ENCODE measurements at places on chromosomes 3 and 15. TPM values are rescaled to one million over a fixed set of nuclear protein-coding genes. Genes with fewer than 3 reads are reported as not detected.

GRCh38 chr3:54071601-54072000 is 50.8 kb upstream of the CACNA2D3 start:
- no peaks in the 10 kb centered on the region for H3K27me3 ChIP-seq
- H3K4me3 ChIP-seq: no peak overlapping the region
- no peak overlapping the region for H3K27ac ChIP-seq
- DNase-seq: no peak
- H3K4me1 ChIP-seq: no peaks in the 10 kb centered on the region
- H3K36me3 ChIP-seq: no peaks in the 10 kb centered on the region

DNA sequence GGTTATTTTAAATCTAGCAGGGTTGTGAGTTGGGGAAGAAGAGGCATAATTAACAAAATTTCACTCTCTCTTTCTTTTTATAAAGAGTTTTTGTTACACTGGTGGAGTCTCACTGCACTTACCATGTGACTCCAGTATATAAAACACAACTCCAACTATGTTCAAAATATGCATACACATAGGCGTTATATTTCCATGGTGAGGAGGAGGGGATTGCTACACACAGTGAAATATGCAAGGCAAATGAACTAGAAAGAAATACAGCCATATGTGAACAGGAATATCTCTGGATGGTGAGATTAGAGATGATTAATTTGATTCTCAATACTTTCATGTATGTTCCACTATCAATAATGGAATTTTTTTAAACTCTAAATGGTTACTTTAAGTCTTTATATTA is 385.0 kb downstream of the MAGI1 start:
- no peak overlapping the region for H3K4me3 ChIP-seq
- H3K4me1 ChIP-seq: no peaks in the 10 kb centered on the region
- no peak for DNase-seq
- H3K27ac ChIP-seq: no peak overlapping the region
- H3K27me3 ChIP-seq: no peaks in the 10 kb centered on the region
- H3K36me3 ChIP-seq: no peaks in the 10 kb centered on the region

IL5RA gene
- not detected for polyA plus RNA-seq

CPOX gene
- 37.2 TPM for polyA plus RNA-seq

ICE2 gene
- 18.0 TPM for polyA plus RNA-seq

All from SK-N-SH (cell line).